ENCODE measurements at places on chromosomes 13 and 19. TPM values are rescaled to one million over a fixed set of nuclear protein-coding genes. Genes with fewer than 3 reads are reported as not detected.

RXFP2 gene
- not detected for total RNA-seq

MIR17HG gene
- total RNA-seq = 1.6 TPM

CD22 gene
- total RNA-seq = not detected

METTL21C gene
- total RNA-seq = not detected

NKPD1 gene
- not detected for total RNA-seq

ADAMTS10 gene
- 7.8 TPM for total RNA-seq

FPR1 gene
- total RNA-seq = not detected

BICRA gene
- 1.3 TPM for total RNA-seq

ZNF700 gene
- 2.9 TPM for total RNA-seq

KIRREL2 gene
- not detected for total RNA-seq

All from cardiac atrium fibroblast (primary cell).